Chondrocyte (in vitro differentiated cells): ENCODE measurements at places on chromosomes 2 and 18. TPM values are rescaled to one million over a fixed set of nuclear protein-coding genes. Genes with fewer than 3 reads are reported as not detected.

- H3K27me3 ChIP-seq = no peaks in the 10 kb centered on the region
- no peak overlapping the region for H3K4me3 ChIP-seq
- H3K36me3 ChIP-seq = no peaks in the 10 kb centered on the region
- no peaks in the 10 kb centered on the region for H3K4me1 ChIP-seq
- H3K27ac ChIP-seq = no peak overlapping the region
Measured at GRCh38 chr2:146413086-146413610, 1431.7 kb upstream of the ACVR2A start.

GRCh38 chr2:217897816-217898806, 104.7 kb downstream of the TNS1 start:
- peaks cover 37% of the 10 kb centered on the region for H3K36me3 ChIP-seq
- H3K27me3 ChIP-seq = no peaks in the 10 kb centered on the region
- no peak overlapping the region for H3K27ac ChIP-seq
- H3K4me1 ChIP-seq = peaks cover 44% of the 10 kb centered on the region

- H3K36me3 ChIP-seq = peaks cover 22% of the 10 kb centered on the region
- H3K27me3 ChIP-seq = no peaks in the 10 kb centered on the region
- H3K27ac ChIP-seq = no peak overlapping the region
- no peak for DNase-seq
- H3K4me3 ChIP-seq = no peak overlapping the region
- H3K4me1 ChIP-seq = peaks cover 18% of the 10 kb centered on the region
Measured at GRCh38 chr2:229821316-229821715, 100.5 kb downstream of the TRIP12 start.

INHA gene
- total RNA-seq = 1.0 to 2.7 TPM (median 1.7 TPM) in 3 replicates
